ENCODE measurements at places on chromosomes 6 and 20.

DNA sequence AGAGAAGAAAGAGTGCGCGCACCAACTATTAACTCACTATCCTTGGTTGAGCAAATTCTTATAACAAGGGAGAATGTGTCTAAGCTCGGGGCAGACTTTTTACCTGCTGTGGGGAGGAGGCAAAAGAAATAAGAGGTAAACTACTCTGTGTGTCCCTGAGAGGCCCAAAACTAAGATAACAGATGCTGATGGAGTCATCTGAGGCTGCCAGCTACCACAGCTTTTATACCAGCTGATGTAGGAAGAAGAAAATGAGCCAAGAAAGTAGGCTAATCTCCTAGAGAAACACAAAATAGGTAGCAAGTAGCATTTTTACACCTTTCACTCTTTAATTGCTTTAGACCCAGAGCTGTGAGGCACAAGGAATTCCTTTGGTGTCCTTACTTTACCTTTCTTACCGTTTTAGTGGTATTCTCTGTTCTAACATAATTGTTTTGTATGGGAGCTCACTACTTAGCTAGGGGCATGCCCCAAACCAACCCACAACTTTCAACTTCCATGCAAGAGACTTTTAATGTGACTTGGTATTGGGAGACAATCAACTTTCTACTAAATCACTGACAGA, 27.8 kb upstream of the PIM1 start:
- no peak for DNase-seq

DNA sequence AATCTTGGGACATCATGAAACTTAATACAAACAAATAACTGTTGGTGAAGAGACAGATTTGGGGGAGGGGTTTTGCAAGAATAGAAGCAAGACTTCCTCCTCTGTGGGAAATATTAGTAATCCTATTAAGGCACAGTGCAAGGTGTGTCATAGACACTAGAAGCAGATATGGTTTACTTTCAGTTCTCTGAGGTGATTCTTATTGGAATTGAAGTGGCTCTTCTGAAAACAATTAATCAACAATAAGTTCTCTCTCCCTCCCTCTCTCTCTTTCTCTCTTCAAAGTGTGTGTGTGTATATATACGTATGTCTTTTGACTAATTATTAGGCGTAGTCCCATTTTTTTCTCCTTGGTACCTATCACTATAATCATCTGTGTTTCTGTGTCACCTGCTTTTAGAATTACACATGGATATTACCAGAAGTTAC, 99.8 kb downstream of the HIVEP2 start:
- no peak for DNase-seq

DNA sequence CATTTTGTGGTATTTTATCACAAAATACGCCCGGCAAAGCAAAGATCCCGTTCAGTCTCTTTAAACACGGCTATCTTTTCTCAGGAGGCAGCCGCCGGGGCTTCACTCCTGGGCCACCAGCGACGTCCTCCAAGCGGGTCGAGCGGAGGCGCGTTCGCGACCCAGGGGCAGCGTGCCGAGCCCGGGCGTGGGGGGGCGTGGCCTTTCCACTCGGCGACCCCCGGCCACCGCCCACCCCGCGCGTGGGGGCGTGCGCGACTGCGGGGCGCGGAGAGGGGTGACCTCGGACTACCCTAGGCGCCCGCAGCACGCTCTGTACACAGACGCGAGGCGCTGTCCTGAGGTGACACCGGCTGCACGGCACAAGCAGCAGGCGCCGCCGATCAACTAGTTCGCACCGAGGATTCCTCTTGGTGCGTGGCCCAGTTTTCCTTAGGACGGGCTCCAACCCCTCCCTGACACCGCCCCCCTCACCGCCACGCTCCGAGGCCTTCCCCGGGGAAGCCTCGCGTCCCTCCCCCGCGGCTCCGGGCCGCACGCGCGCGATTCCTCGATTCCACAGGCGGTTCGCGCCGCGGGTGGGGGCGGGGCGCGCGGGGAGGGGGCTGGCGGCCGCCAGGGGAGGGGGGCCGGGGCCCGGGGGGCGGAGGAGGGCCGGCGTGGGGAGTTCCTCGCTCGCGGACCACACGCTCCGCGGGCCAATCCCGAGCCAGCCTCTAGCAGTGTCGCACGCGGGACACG, 1.1 kb upstream of the JARID2 start:
- peak; percentile 74 for DNase-seq

GRCh38 chr20:13271098-13271497, 50.0 kb downstream of the ISM1 start:
- DNase-seq: no peak

DNA sequence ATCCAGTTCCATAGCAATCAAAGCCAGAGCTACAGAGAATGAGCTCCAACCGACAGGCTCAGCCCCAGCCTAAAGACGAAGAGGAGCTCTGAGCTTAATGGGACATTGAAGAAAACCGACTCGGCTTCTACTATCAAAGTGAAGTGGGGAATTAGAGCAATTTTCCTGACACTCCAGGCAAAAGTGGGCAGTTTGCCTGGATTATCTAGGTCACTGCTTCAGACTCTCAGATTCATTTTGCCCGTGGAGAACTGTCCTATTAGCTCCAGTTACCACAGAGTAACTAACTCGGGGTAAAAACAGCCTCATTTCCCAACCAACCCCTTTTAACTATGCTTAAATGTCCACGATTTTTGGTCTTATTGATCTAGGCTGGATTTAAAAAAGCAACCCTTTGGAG, 592.1 kb upstream of the NRSN1 start:
- peak; percentile 18 for DNase-seq

DNA sequence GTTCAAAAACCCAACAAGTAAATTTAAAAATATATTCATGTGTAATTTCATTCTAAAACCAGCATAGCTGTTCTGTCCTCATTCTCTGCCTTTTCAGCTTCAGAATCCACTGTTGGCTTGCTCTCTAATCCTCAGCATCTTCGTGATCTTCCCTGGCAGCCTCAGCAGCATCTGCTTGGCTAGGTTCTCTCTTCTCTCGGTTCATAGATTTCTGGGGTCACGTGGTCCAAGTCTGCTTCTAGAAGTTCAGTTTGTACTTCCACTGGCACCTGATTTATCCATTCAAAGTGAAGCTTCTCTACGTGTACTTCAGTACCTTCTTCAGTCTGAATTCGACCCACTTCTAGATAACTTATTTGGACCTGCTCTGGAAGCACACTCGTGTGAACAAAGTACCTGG, 245.7 kb downstream of the EPM2A start:
- DNase-seq: no peak

DNA sequence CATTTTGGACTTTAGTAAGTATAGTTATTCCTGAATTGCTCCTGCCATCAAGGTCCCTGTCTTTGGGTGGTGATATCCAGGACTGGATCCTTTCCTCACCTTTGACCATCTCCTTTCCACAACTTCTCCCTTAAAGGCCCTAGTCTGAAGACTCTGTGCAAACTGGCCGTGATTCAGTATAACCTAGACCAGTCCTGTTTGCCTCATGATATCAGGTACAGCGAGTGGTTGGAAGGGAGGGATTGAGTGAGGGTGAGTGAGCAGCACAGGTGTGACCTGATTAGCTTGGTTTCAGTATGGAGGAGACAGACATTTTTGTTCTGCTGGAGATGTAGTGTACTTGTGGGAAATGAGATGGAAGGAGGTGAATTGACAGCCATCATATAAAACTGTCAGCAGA, 2.3 kb upstream of the RRP36 start:
- DNase-seq: no peak

DNA sequence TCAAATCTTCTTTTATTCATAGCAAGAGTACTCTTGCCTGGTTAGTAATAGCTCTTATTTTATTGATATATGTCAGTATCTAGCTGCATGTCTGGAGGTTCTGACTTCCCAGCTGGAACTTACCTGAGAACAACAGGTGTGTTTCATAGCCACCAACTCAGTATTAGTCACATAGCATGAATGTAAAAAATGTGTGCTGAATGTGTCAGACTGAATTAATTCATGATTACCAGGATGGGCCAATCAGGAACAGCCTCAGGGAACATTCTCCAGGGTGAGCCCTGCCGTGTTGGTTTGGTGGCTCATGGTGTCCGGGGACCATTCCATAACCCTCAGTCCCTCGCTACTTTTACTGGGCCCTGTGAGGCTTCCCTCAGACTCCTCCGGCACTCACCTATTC, 99.7 kb downstream of the TULP4 start:
- DNase-seq: no peak

DNA sequence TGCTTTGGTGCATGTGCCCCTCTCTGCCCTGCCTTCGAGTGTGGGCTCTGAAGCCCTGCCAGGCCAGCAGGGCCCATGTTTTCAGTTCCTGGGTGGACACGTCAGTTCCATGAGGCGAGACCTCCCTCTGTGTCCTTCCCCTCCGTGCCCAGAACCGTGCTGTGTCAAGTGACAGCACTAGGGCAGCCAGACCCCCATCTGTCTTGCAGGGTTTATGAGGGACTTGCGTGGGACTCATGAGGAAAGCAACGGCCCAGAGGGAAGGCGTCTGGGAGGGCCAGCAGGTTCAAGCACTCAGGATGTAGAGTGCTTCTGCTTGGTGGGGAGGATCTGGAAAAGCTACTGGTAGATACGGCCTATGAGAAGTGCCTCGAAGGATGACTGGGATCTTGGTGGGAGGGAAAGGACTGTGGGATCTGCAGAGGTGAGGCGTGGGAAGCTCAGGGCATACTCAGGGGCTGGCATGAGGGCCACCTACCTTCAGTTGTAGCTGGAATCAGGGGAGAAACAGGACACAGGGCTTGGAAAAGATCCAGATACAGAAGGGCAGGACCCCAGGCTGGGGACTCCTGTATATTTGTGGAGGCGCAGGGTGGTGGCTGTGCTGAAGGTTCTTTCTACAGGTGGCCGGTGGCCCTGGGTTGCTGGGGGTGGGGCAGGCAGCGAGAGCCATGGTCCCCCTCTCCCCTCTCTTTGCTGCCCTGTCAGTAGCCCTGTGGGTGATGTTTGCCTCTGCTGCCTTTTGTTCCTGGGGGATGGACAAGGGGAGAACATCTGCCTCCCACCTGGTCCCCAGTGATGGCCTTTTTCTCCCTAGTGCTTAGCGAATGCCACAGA, 5.5 kb downstream of the NPEPL1 start:
- DNase-seq: no peak

DNA sequence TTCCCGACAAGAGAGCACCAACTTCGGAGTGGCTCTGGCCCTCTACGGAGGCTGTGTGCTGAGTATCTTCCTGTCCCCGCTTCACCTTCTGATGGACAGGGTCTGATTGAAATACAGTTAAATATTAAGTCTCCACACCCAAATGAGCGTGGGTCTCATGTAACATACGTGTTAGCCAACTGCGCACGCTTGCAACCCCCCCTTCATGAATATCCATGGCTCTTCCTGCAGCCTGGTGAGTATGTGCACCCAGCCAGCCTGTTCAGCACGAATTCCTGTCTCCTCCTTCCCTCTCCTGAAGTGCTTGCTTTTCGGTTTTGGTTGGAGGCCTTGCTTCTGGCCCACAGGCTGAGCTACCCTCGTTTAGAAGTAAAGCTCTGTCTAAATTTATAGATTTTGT, 102.9 kb upstream of the FRMD1 start:
- no peak for DNase-seq

- DNase-seq: peak; percentile 35
Observed at GRCh38 chr6:155263373-155264063, at the start of gene CLDN20. CLDN20 (plus strand) TSS chr6:155264013; CDS start chr6:155275720, 11,707 bp downstream.

DNA sequence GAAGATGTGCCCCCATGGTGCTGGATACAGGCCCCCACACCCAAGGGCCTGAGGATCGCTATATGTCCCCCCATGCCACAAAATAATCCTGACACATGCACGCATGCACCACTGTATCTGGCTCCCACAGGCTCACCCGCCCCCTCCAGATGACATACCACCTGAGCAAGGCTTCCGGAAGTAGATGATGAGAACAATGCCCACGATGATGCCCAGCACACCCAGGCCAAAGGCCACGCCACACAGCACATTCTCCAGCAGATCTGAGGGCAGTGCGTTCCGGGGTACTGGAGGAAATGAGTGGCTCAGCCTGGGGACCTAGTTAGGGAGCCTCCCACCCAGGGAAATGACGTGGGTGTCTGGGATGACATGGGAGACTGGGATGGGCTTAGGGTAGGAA, 3.8 kb downstream of the HLA-DMA start:
- no peak for DNase-seq

- no peak for DNase-seq
Observed at GRCh38 chr20:18729231-18729825, 84.3 kb upstream of the SCP2D1 start.

DNA sequence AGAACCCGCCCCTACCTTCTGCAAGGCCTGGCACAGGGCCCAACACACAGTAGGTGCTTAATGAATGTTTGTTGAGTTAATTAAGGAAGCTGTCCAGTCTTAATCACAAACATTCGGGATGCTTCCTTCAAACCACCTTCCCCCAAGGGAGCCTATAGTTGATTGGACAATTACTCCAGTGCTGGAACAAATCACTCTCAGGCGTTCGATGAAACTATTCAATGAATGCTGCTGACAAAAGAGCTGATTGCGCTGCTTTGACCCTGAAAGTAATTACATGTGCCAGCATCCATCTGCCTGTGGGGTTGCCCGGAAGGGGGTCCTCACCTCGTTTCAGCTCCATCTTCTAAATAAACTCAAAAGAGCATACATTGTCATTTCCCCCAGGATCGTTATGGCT, 112.0 kb upstream of the SRSF6 start:
- DNase-seq: no peak

DNA sequence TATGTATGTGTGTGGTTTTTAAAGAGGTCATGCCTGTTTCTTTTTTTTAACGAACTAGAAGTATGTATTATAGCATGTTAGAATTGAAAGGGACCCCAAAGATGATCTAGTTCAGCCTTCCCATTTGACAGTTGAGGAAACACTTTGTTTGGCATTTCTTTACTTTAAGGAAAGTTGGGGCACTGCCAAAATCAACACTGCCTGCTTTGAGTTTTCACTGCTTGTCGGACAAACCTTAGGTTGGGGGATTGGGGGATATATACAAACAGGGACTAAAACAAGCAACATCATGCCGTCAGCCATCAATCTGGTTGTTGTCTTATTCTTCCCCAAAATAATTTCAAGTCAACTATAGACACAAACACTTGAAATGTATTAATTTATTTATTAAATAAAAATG, 14.1 kb upstream of the CALHM6 start:
- no peak for DNase-seq

DNA sequence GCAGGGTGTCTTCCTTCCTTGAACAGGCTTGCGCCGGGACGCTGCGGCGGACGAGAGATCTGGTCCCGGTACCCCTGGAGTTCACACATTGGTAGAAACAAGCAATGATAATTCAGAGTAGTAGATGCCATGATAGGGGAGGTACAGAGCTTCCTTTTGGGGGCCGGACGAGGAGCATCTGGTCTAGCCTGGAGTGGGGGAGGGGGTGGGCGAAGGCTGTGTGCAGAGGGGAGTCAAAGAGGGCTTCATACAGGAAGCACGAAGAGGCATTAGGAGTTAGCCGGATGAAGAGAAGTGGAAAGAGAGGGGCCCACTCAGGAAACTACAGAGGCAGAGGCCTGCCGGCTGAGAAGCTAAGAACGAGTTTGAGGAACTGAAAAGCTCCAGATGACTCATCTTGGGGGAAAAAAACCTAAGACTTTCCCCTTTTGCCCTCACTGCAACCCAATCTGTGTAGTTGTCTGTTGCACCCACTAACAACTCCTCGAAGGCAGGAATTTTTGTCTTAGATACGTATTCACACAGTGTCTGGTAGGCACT, 611 bp downstream of the CNPY3 start:
- DNase-seq: peak; percentile 64

- no peak for DNase-seq
Observed at GRCh38 chr6:161130967-161131766, 139.6 kb downstream of the MAP3K4 start.

All from globus pallidus (tissue), 1 donor.